Stimulated activated CD4-positive, alpha-beta T cell treated with anti-CD3 and anti-CD28 coated beads, Interleukin-4, amount 100 ng/mL, for 24 hours (primary cell): ENCODE measurements at places on chromosomes 3 and 15.

- DNase-seq, result peak; percentile 24
Measured at GRCh38 chr3:39327746-39328349, 1.7 kb upstream of the CCR8 start.

DNA sequence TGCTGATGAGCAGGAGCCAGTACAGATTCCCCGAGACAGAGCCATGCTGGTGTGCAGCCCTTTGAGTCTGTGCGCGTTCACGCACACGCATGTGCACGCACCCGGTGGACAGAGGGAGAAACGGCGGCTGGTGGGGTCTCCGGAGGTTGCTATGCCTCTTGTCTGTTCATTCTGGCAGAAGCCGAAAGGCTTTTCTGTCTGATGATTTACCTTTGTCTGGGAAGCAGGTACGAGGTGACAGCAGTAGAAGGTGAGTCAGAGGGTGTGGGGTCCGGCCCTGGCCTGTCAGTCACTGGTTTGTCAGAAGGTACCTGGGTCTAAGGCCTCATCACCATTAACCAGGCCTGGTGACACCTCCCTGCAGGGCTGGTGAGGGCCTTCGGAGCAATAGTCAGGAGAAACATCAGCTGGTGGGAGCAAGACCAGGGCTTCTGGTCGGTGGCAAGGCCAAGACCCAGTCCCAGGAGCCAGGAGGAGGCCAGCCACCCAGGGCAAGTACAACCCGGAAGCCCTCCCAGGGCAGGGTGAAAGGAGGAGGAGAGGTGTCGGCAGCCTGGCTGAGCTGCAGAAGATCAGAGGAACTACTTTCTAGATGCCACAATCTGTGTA is 7.5 kb downstream of the PCSK6 start:
- no peak for DNase-seq

- no peak for DNase-seq
Measured at GRCh38 chr3:112806903-112807302, 39.8 kb downstream of the CD200R1L start.

- DNase-seq, result no peak
Measured at GRCh38 chr3:110174908-110175307, 837.6 kb upstream of the DPPA4 start.

DNA sequence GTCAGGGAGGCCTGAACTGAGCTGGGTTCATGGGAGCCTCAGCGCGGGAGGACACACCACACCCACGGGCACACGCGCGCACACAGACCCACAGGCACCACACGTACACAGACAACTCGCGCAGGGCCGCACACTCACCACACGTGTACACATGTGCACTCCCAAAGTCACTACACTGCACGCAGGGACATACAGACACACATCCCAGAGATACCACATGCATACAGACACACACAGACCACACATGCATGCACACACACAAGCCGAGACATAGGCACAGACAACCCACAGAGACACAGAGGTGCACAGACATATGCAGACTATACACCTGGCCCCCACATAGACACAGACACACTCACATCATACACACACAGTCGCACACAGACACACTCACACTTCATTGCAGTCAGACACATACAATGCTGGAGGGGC is 1.1 kb upstream of the MGLL start:
- no peak for DNase-seq

DNA sequence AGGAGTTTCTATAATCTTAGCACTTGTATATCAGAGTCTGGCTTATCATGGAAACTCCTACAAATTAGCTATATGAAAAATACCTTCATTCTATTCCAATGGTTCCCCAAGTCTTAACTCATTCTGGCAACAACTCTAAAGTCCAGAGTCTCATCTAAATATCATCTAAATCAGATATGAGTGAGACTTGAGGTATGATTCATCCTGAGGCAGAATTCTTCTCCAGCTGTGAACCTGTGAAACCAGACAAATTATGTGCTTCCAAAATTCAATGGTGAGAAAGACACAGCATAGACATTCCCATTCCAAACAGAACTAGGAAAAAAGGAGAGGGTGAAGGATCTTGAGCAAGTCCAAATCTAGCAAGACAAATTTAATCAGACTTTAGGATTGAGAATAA is 138.8 kb downstream of the THRB start:
- no peak for DNase-seq

GRCh38 chr15:84398763-84399701 is 163.5 kb downstream of the GOLGA6L4 start:
- no peak for DNase-seq

- no peak for DNase-seq
Measured at GRCh38 chr3:162994165-162994564, 1497.6 kb downstream of the OTOL1 start.

DNA sequence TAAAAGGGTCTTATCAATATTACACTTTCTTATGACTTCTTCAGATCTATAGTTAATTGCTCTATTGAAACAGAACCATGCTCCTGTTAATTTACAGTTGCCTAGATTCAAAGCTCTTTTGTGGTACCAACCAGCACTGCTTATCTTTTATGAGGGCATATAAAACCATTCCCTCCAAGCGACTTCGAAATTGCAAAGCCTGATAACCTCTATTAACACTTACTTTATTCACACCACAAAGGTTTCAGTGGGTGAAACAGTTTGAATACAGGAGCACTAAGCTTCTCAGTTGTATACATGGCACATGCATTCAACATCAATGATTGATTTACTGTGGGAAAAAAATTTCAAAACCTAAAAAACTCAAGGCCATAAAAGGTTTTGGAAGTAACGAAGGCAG is 74.9 kb upstream of the PPIB start:
- DNase-seq, result no peak

- no peak for DNase-seq
Measured at GRCh38 chr3:131470377-131470776, 32.4 kb downstream of the MRPL3 start.

GRCh38 chr15:64037966-64038365 is 8.3 kb downstream of the DAPK2 start:
- DNase-seq, result no peak

- no peak for DNase-seq
Measured at GRCh38 chr15:67701669-67702068, 123.6 kb upstream of the SKOR1 start.

- no peak for DNase-seq
Measured at GRCh38 chr15:35721751-35722150, 175.8 kb upstream of the DPH6 start.

GRCh38 chr3:198092276-198092675 is 132.3 kb downstream of the LMLN start:
- DNase-seq, result no peak
